ENCODE measurements at places on chromosomes 3 and 15.

GRCh38 chr3:157836022-157836421, 270.2 kb downstream of the SHOX2 start:
- DNase-seq, result no peak

DNA sequence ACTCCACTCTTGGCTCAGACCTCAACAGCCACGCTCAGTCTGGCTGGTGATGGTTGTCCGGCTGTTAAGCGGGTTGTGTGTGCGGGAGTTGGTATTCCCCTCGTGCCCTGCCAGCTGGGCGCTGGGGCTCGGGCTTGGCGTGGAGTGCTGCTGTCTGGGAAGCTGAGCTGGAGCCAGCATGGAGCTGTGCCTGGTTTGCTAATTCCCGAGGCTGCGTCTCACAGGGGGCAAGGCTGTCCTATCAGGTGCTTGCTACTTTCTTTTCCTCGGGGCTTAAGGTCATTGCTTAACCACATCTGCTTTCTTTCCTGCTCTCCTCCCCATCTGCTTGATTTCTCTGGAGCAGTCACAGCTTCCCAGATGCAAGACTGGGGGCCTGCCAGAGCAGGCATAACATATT, 29.9 kb downstream of the PDIA5 start:
- DNase-seq, result no peak

DNA sequence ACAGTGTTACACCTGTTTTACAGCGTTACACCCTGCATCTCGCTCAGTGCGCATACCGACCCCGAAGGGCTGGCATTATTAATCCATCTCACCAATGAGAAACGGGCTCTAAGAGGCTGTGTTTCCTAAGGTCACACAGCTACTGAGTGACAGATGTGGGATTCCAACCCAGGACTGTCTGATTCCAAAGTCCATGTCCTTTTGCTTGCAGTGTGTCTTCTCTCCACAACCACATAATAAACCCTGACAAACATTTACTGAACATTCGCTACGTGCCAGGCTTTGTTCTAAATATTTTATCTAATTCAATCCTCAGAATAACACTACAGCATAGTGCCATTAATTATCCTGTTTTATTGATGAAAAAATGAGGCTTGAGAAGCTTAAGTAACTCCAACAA, 79.1 kb downstream of the RAB11A start:
- DNase-seq, result no peak

DNA sequence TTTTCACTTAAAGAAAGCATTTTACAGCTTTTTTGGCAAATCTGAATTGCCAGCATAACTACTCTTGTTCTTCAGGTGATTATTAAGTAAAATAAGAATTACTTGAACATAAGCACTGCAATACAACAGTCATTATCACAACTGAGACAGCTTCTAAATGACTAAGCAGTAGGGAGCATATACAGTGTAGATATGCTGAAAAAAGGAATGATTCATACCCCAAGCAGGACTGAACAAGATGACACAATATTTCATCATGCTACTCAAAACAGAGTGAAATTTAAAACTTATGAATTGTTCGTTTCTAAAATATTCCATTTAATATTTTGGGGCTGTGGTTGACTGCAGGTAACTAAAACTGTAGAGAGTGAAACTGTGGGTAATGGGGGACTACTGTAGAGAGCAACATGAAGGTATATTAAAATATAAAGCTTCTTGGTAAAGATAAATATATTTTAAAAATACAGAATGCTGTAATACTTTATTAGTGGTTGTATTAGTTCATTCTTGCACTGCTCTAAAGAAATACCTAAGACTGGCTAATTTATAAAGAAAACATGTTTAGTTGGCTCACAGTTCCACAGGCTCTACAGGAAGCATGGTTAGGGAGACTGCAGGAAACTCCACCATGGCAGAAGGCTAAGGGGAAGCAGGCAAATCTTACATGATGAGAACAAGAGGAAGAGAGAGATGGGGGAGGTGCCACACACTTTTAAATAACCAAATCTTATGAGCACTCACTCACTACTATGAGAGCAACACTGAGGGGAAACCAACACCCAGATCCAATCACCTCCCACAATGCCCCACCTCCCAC, 84.8 kb downstream of the DCLK3 start:
- no peak for DNase-seq

GRCh38 chr3:65537109-65537508, 501.6 kb downstream of the MAGI1 start:
- no peak for DNase-seq

GRCh38 chr3:114310695-114311094, 16.9 kb downstream of the TIGIT start:
- DNase-seq, result no peak

- DNase-seq, result no peak
Measured at GRCh38 chr3:184559336-184559735, 2.2 kb upstream of the EPHB3 start.

GRCh38 chr3:39362812-39363211, 20.4 kb upstream of the SLC25A38 start:
- no peak for DNase-seq

- no peak for DNase-seq
Measured at GRCh38 chr3:186097663-186098451, 11.0 kb downstream of the ETV5 start.

Data from GM12892 (cell line).